ENCODE measurements at places on chromosomes 11 and 22. TPM values are rescaled to one million over a fixed set of nuclear protein-coding genes. Genes with fewer than 3 reads are reported as not detected.

AAMDC gene
- 1.5 TPM for total RNA-seq

DNA sequence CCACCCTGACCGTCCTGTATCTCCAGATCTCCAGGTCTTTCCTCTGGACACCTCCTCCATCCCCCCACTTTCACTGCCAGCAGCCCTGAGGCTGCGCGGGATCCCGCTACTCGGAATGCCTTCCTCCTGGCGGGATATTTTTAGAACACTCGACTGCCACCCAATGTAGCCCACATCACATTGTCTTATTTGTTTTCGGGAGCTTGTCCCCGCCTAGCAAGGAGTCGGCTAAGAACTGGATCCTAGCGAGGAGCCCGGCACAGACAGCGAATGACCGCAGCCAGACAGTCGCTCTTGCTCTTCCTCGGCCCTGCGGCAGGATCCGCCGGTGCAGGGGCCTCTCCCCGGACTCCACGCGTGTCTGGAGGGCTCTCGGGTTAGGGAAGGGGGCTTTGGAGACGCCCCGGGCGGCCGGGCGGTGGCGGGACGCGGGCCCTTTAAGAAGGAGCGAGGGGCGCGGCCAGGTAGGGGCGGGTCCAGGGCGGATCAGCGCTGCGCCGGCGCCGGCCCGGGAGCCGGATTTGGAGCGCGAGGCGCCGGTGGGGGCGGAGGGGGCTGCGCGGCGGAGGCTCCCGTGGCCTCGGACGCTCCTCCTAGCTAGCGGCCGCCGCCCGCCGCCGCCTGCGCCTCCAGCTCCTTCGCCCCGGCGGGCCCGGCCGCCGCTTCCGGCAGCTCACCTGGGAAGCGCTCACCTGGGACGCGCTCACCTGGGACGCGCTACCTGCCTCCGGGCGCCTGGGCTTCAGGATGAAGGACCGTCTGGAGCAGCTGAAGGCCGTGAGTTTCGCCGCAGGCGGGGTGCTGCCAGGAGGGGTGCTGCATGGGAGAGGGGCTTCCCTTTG is at the start of gene STX3:
STX3 (plus strand) TSS at position 518 of the 842 bp plus-strand sequence; CDS start at position 748, 230 bp downstream.
- peak within 1 kb of the TSS; percentile 89 for H3K27ac ChIP-seq
- peaks cover 7% of the 10 kb centered on the region for H3K27me3 ChIP-seq
- peaks cover 41% of the 10 kb centered on the region for H3K4me1 ChIP-seq
- DNase-seq = peak; percentile 66

GRCh38 chr11:65857500-65857852 is 504 bp downstream of the CFL1 start:
- H3K27me3 ChIP-seq = no peaks in the 10 kb centered on the region
- no peak for DNase-seq
- peaks cover 57% of the 10 kb centered on the region for H3K4me1 ChIP-seq
- H3K27ac ChIP-seq = peak overlapping the region; percentile 80

GRCh38 chr11:75133976-75134375 is 16.9 kb upstream of the SLCO2B1 start:
- H3K4me3 ChIP-seq = no peak overlapping the region
- peaks cover 33% of the 10 kb centered on the region for H3K27me3 ChIP-seq
- no peaks in the 10 kb centered on the region for H3K4me1 ChIP-seq
- H3K36me3 ChIP-seq = no peaks in the 10 kb centered on the region

DNA sequence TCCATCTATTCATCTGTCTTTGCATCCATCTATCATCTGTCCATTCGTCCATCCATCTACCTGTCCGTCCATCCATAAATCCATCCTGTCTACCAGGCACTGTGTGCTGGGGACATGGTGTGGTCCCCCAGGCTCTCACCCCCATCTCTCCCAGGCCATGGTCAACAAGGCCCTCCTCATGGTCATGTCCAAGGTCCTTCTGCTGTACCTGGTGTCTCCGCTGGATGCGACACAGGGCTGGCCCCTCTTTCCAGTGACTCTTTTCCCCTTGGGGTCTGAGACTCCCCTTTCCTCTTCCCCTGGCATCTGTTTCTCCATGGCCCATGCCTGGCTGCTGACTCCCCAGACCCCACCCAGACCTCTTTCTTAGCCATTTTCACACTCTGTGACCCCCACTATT is 4.5 kb downstream of the IGLL1 start:
- no peak for DNase-seq
- H3K36me3 ChIP-seq = no peaks in the 10 kb centered on the region
- H3K27me3 ChIP-seq = peaks cover 9% of the 10 kb centered on the region
- no peak overlapping the region for H3K27ac ChIP-seq
- no peaks in the 10 kb centered on the region for H3K4me1 ChIP-seq

DNA sequence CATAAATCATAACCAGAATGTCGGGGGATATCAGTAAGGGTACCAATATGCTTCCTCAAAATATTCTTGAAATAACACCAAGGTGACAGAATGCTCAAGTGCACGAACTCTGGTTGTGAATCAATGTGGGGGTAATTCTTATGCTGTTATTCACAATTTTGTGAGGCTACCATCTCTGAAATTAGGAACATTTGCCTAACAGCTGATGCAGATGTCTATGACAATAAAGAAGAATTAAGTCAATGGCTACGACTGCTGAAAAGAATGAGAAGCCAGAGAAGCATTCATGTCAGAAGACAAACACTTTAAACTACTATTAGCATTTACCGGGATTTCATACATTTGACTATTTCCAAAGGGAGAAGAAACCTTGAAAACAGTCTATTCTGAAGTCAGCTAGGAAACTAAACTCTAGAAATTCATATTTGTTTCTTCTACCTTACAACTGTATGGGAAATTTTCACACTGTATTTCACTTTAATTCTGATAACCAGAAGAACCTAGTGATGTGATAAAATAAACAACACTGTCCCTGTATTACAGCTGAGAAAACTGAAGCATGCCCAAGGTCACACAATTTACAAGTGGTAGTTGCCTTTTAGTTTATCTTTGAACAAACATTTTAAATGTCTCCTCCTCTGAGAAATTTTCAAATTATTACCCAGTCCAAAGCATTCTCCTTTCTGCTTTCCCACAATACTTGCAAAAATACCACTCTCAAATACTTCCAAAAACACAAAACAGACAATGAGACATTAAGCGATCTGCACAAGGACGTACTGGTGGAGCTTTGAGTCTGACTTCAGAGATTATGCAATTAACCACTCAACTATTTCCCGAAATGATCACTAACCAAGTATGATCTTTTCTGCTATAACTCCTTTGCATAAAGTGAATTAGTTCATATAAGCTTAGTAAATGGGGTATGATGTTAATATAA is 18.0 kb upstream of the ARHGAP32 start:
- H3K36me3 ChIP-seq = no peaks in the 10 kb centered on the region
- H3K27ac ChIP-seq = no peak overlapping the region
- H3K27me3 ChIP-seq = peaks cover 2% of the 10 kb centered on the region

- no peak overlapping the region for H3K27ac ChIP-seq
- peaks cover 26% of the 10 kb centered on the region for H3K4me1 ChIP-seq
- H3K36me3 ChIP-seq = no peaks in the 10 kb centered on the region
- peaks cover 2% of the 10 kb centered on the region for H3K27me3 ChIP-seq
- no peak overlapping the region for H3K4me3 ChIP-seq
These were observed 31.9 kb upstream of the UPB1 start for GRCh38 chr22:24463071-24463760.
